ENCODE measurements at places on chromosomes 11 and 22.

- DNase-seq: no peak
Measured at GRCh38 chr11:122344215-122344614, 228.2 kb upstream of the BLID start.

- DNase-seq: no peak
Measured at GRCh38 chr11:19187114-19187832, 14.5 kb downstream of the CSRP3 start.

GRCh38 chr11:35193767-35194166 lies 54.8 kb downstream of the CD44 start:
- DNase-seq: no peak

- no peak for DNase-seq
Measured at GRCh38 chr11:14340721-14341120, 18.3 kb downstream of the RRAS2 start.

GRCh38 chr22:49092716-49093115 lies 735.0 kb downstream of the BRD1 start:
- DNase-seq: no peak

GRCh38 chr11:70410276-70411205 lies 12.2 kb downstream of the CTTN start:
- no peak for DNase-seq

DNA sequence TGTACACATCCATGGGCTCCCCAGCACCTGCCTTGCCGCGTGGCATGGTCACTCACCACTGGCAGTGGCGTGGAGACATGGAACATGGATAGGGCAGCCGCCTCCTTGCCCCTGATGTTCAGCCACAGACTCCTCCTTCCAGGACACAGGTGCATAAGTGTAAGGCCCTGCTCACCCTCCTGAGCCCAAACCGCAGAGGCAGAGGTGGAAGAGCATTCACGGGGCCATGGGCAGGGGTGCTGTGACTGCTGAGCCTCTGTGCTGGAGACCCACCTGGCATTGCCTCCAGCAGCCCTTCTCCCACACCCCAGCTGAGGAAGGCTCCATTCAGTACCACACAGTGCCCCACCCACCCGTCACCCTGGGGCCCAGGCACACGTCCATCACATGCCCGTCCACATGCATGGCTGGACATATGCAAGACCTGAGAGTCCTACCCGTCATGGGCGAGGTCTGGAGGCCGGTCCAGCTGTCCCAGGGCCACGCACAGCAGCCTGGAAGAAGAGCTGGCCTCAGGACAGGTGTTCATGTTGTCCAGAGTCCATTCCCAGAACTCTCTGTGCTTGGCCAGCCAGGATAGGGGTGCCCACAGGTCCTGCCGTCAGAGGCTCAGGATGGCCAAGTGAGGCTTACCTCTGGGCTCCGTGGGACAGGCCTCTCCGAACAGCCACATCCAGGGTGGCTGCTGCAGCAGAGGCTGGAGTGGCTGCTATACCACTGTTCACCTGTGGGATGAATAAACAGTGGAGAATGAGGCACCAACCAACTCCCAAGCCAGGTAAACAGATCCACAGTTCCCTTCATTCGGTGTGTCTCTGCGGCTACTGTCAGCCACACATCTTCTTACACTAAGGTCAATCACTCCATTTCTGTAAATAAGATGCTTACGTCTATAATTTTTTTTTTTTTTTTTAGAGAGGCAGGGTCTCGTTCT lies 1.7 kb upstream of the TUBGCP6 start:
- DNase-seq: no peak

DNA sequence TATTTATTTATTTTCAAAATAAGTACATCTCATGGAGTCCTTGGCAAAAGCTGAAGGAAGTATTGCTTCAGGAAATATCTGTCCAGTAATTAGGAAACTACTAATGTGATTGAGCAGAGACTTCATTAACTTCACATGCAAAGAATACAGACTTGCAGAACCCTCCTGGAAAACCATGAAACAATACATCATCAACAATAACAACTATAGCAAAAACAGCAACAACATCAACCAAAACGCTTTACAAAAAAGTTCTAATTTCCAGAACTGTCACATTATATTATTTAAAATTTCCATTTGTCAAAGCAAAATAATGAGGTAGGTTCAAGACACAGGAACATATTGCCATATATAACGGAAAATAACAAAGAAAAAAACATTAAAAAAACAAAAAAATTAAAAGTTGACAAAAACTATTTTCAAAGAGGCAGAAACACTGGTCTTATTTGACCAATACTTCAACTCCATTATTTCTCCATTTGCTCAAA lies 79.8 kb upstream of the TOP3B start:
- no peak for DNase-seq

DNA sequence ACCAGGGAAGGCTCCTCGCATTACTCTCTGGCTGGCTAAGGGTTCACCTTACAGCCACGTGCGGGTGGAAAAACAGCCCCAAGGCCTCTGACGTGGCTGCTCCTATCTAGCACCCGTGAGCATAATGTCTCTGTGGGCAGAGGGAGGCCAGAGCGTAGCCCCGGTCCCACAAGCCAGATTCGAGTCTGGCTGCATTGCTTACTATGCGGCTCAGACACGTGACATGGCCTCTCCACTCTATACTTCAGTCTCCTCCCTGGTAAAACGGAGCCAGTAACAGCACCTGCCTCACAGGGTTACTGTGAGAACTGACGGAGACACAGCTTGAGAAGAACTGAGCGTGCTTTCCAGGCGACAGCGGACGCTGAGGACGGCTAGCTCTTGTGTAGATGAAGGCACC lies 105.8 kb upstream of the BID start:
- no peak for DNase-seq

Measured in right forelimb (tissue), 1 donor.